CD14-positive monocyte (primary cell): ENCODE measurements at places on chromosomes 1 and 21.

- H3K4me3 ChIP-seq = no peak overlapping the region
- H3K27me3 ChIP-seq = no peaks in the 10 kb centered on the region
- no peaks in the 10 kb centered on the region for H3K36me3 ChIP-seq
- no peak for DNase-seq
- H3K4me1 ChIP-seq = no peaks in the 10 kb centered on the region
- no peak overlapping the region for H3K27ac ChIP-seq
Observed at GRCh38 chr1:74690909-74691308, 17.3 kb upstream of the ERICH3 start.

GRCh38 chr21:32427958-32428623 lies 15.6 kb downstream of the EVA1C start:
- H3K4me3 ChIP-seq = no peak overlapping the region
- H3K36me3 ChIP-seq = no peaks in the 10 kb centered on the region
- no peak overlapping the region for H3K27ac ChIP-seq

DNA sequence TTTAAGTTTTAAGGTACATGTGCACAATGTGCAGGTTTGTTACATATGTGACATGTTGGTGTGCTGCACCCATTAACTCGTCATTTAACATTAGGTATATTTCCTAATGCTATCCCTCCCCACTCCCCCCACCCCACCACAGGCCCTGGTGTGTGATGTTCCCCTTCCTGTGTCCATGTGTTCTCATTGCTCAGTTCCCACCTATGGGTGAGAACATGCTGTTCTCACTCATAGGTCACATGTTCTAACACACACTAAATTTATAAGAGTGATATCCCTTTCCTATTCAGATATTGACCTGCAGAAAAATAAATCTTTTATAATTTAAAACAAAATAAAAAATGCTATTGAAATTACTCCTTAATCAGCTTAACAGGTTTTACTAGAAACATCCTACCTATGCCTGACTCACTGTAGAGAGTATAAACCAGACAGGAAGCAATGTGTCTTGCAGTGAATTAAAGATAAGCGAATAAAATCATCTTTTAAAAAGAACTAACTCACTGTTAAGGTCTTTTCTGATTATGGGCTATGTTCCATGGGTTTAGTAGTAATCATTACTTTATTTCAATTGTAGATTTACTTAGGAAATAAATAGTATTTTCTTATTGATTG lies 82.0 kb upstream of the DPH5 start:
- DNase-seq = no peak
- H3K27me3 ChIP-seq = no peaks in the 10 kb centered on the region
- H3K4me3 ChIP-seq = no peak overlapping the region
- H3K4me1 ChIP-seq = peaks cover 13% of the 10 kb centered on the region

DNA sequence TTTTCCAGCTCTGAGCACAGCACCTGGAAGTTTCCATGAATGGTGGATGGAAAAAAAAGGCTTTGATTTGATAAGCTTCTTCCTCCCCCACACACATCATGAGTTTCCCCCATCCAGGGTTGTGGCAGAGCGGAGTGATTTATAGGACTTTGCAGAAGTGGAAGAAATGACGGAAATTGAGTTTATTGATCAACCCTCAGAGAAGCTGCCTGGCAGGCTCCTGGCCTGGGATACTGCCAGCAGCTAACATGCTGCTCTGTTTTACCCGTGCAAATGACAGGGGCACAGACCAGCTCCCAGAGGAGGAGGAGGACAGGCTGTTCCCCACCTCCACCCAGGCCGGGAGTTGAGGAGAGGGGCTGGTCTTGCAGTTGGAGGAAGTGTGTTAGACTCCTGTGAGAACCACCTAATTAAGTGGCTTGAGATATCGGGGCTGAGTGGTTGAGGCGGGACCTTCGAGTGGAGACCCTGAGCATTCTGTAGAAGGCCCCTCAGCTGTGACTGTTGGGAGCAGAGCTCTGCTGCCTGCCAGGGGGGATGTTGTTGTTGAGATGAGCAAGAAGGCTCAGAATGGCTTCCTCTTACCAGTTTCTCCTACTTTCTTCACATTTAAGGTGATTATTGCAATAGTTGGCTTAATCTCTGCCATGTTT lies 21.8 kb downstream of the ADORA1 start:
- H3K4me3 ChIP-seq = no peak overlapping the region
- DNase-seq = no peak
- no peaks in the 10 kb centered on the region for H3K36me3 ChIP-seq
- no peak overlapping the region for H3K27ac ChIP-seq
- H3K4me1 ChIP-seq = no peaks in the 10 kb centered on the region

- no peak for DNase-seq
- H3K4me1 ChIP-seq = no peaks in the 10 kb centered on the region
- H3K27ac ChIP-seq = no peak overlapping the region
- no peak overlapping the region for H3K4me3 ChIP-seq
- H3K36me3 ChIP-seq = no peaks in the 10 kb centered on the region
- no peaks in the 10 kb centered on the region for H3K27me3 ChIP-seq
Observed at GRCh38 chr1:33232716-33233115, 23.6 kb upstream of the ZNF362 start.

GRCh38 chr21:45366931-45367401 lies 38.0 kb upstream of the COL18A1 start:
- peaks cover 6% of the 10 kb centered on the region for H3K4me1 ChIP-seq
- H3K27ac ChIP-seq = no peak overlapping the region
- no peak overlapping the region for H3K4me3 ChIP-seq
- no peaks in the 10 kb centered on the region for H3K36me3 ChIP-seq
- no peak for DNase-seq
- no peaks in the 10 kb centered on the region for H3K27me3 ChIP-seq

DNA sequence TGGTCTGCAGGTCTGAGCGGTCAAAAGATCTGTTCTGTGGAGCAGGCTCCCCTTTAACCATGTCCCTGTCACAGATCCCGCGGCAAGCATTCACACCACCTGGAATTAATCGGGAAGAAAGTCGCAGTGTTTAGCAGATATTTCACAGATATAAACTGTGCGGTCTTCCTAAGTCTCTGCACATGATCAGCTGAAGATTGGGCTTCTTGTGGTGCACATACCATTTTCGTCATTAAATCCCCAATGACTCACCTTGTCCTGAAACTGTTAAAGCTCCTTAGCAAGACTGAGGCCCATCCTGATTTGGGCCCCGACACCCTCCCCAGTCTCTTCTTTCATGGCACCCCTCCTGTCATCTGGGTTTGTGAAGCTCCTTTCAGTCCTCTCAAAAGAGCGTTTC lies 158.8 kb downstream of the KIF26B start:
- DNase-seq = no peak
- peaks cover 31% of the 10 kb centered on the region for H3K27me3 ChIP-seq
- peaks cover 24% of the 10 kb centered on the region for H3K4me1 ChIP-seq
- no peak overlapping the region for H3K27ac ChIP-seq

DNA sequence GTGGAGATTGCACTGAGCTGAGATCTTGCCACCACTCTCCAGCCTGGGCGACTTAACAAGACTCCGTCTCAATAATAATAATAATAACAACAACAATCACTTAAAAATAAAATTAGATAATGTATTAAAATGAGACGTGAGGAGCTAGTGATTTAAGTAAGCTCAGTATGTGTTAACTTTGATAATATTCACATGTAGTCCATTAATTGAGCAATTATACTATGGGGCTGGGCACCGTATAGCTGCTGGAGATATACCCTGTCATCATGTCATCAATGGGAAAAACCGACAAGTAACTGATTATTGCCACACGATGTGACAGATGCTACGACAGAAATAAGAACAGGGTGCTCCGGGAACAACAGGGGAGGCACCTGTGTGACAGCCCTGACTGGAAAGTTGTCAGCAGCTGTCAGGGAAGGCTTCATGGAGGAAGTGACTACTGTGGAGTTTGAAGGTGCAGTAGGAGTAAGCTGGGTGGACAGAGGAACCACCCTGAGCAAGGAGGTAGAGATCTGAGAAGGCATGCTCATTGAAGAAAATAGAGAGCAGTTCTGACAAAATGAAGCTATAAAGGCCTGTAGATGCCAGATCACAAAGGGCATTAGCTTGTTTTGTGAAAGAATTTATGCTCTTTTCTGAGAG lies 924 bp upstream of the CAMSAP2 start:
- H3K27ac ChIP-seq = no peak overlapping the region

GRCh38 chr1:93502571-93502970 lies 54.7 kb downstream of the FNBP1L start:
- H3K36me3 ChIP-seq = no peaks in the 10 kb centered on the region
- H3K27ac ChIP-seq = no peak overlapping the region
- no peak overlapping the region for H3K4me3 ChIP-seq
- DNase-seq = no peak

DNA sequence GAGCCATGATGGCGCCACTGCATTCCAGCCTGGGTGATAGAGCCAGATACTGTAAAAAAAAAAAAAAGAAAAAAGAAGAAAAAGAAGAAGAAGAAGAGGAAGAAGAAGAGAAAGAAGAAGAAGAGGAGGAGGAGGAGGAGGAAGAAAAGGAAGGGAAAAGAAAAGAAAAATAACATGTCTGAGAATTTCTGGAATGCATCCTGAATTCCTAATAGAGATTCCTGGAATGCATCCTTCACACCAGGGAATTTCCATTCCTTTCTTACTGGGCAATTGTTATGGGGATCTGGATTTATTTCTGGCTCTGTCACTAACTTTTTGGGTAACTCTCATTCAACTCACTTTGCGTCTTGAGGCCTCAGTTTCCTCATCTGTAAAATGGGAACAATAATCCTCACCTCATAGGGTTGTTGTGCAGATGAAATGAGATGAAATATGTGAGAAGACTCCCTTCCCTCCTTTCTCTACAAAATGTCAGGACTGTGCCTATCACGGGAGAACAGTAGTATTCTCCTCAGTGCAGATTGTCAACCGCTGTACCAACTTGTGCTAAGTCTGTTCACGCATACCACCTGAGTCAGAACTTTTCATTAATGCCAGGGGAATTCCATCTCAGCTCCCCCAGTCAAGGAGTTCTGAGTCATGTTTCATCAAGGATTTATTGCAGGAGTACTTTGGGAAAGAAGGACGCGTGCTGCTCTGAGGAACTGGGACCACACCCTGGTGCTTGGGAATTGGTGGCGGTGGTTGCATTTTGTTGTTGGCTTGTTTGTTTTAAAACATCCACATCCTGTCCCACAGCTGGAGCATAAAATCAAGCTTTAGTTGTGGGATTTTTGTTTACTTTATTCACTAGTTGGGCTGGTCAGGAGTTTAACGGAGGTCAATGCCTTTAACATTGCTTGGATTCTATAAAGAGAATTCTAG lies 42.4 kb upstream of the ROR1 start:
- H3K4me1 ChIP-seq = no peaks in the 10 kb centered on the region
- no peaks in the 10 kb centered on the region for H3K36me3 ChIP-seq
- no peaks in the 10 kb centered on the region for H3K27me3 ChIP-seq
- no peak overlapping the region for H3K27ac ChIP-seq
- H3K4me3 ChIP-seq = no peak overlapping the region

DNA sequence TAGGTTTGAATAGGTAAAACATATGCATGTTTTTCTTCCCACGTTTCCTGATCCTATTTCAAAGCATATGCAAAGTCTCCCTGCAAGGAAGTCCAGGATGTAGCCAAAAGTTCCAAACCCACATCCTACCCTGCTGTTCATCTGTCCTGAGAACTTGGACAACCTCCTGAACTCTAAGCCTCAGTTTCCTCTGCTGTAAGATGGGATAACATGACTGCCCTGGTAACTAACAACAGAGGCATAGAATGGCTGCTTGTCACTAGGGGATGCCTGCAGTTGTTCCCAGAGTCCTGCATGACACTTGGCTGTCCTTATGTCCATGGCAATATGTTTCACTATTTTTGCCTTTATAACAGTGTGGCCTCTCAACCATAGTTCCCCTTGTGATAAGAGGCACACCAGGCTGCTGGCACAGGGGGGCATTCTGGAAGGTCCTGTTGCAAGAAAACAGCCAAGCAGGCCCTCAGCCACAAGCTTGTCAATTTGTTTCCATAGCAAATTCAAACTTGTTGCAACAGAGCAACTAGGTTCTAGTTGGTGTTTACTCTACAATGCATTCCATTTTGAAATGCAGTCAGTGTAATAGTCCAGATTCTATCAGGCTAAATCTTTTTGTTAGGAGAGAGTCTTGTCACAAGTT lies 1.5 kb upstream of the HDGF start:
- no peaks in the 10 kb centered on the region for H3K27me3 ChIP-seq
- H3K4me1 ChIP-seq = peaks cover 54% of the 10 kb centered on the region
- no peaks in the 10 kb centered on the region for H3K36me3 ChIP-seq
- H3K27ac ChIP-seq = peak overlapping the region; percentile 88
- DNase-seq = no peak

DNA sequence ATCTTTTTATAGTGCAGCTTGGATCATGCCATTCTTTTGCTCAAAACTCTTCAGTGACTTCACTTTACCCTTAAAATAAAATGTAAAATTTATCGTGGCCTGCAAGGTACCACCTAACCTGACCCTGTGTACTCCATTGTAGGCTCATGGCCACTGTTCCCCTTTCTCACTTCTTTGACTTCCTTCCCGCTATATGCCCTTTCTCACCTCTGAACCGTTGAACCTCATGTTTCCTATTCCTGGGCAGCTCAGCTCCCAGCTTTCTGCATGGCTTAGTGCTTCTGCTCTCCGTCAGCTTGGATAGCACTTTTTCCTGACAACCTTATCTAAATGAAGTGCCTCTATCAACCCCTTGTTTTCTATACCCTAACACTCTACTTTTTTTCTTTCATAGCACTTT lies 61.1 kb upstream of the GPR25 start:
- no peak overlapping the region for H3K27ac ChIP-seq
- H3K36me3 ChIP-seq = no peaks in the 10 kb centered on the region
- no peak for DNase-seq
- H3K27me3 ChIP-seq = no peaks in the 10 kb centered on the region

DNA sequence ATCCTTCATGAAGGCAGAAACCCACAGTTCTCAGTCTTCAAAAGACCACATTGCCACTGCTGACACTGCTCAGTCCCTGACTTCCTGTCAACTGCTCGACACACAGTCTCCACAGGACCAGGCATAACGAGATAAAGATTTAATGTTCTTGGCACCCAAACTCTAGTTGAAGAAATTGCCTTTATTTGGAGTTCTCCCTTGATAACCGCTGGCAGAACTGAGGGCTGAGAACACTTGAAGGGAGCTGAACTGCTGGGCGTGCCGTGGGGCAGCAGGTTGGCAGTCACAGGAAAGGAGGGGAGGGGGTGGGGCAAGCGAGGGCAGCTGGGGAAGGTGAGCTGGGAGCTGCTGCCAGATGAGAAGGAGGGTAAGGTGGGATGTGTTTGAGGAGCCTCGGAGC lies 15.9 kb downstream of the HENMT1 start:
- peaks cover 36% of the 10 kb centered on the region for H3K4me1 ChIP-seq
- peaks cover 14% of the 10 kb centered on the region for H3K36me3 ChIP-seq
- no peak overlapping the region for H3K27ac ChIP-seq
- H3K4me3 ChIP-seq = no peak overlapping the region
- no peaks in the 10 kb centered on the region for H3K27me3 ChIP-seq

- H3K4me1 ChIP-seq = no peaks in the 10 kb centered on the region
- H3K4me3 ChIP-seq = no peak overlapping the region
- peaks cover 2% of the 10 kb centered on the region for H3K27me3 ChIP-seq
- no peak overlapping the region for H3K27ac ChIP-seq
- no peak for DNase-seq
- H3K36me3 ChIP-seq = no peaks in the 10 kb centered on the region
Observed at GRCh38 chr21:35386491-35387079, 337.5 kb upstream of the RUNX1 start.
